ENCODE measurements at places on chromosomes 2 and 18.

DNA sequence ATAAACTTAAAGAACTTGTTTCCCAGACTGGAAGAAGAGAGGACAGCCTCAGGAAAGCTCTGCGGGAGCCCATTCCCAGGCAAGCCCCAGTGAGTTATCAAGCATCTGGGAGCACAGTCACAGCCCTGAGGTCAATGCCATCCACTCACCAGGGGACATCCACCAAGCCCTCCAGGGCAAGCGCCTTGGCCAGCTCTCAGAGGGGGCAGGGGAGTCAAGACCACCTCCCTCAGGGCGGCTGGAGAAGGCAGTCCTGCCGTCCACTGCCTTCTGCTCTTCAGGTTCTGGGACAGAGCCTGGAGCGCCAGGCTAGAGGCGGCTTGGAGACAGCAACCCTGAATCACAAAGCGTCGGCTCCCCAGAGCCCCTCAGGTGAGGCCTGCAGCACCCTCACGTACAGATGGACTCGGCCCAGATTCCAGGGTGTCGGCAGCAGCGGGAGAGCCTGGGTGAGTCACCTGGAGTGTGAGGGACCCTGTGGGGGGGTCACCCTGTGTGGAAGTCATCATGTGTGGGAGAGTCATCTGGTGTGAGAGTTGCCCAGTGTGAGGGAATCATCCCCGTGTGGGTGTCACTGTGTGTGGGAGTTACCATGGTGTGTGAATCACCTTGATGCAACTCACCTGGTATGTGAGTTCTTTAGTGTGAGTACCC is 100.9 kb upstream of the TEX51 start:
- no peak for DNase-seq

DNA sequence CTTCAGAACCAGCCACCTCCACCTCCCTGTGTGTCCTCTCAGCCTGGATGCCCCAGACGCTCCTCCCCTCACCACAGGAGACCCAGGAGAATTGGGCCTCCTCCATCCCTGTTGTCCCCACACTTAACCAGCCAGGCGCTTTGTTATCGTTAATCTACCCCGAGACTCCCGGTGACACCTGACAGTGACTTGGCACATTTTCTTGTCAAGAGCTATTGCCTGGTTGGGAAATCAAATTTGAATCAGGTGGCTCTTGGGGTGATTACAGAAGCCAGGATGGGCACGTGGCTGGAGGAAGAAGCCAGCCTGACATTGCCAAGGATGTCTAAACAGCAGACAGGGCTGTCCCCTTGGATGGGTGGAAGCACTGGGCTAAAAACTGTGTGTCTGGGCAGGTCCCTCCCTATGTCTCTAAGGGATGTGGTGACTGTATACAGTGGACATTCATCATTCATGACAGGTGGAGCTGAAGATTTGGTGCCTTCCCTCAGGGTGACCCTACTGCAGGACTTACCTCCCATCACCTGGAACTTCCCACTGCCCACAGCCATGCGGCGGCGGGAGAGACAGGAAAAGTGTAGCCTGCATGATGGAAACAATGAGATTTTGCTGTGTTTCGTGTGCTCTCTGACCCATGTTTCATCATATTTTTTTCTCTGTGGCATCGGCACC is 157.2 kb upstream of the CAPN13 start:
- no peak for DNase-seq

- no peak for DNase-seq
Observed at GRCh38 chr2:120167272-120167671, 55.9 kb downstream of the TMEM185B start.

DNA sequence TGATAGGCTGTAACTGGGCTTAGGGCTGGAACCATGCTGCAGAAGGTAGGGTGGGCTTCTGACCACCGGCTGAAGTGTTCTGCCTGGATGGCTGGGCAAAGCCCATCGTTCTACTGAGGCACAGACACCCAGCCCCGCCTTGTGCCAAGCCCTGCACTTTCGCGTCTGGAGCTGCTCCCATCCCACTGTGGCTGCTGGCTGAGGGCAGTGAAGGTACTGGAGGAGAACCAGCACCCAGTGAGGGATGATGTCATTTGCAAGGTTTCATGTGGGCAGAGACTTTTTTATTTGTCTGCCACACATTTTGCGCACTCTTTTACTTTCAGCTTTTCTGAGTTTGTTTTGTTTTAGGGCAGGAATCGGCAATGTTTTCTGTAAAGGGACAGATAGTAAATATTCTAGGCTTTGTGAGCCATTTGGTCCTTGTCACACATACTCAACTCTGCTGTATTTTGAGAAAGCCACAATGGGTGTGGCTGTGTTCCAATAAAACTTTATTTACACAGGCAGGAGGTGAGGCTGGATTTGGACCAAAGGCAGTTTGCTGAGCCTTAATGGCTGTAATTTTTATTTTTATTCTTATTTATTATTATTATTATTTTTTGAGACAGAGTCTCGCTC is 85.6 kb downstream of the ASB1 start:
- no peak for DNase-seq

GRCh38 chr18:23383494-23383893 is 69.6 kb upstream of the RIOK3 start:
- no peak for DNase-seq

DNA sequence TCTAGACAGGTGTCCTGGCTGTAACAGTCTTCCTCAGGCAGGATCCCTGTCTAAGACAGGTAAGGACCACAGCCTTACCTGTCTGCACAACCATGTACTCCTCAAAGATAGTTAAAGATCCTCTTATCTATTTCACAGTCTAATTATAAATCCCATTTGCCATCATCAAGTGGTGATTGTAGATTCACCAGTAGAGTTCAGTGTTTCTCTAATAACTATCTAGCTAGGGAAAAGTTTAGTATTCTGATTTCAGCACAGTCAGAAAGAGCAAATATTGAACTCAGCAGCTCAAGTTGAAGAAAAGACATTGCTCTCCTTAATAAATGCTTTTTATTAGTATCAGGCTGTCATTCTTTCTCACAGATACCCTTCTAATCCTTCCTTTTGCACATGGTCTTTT is 1305.5 kb upstream of the NXPH2 start:
- no peak for DNase-seq

DNA sequence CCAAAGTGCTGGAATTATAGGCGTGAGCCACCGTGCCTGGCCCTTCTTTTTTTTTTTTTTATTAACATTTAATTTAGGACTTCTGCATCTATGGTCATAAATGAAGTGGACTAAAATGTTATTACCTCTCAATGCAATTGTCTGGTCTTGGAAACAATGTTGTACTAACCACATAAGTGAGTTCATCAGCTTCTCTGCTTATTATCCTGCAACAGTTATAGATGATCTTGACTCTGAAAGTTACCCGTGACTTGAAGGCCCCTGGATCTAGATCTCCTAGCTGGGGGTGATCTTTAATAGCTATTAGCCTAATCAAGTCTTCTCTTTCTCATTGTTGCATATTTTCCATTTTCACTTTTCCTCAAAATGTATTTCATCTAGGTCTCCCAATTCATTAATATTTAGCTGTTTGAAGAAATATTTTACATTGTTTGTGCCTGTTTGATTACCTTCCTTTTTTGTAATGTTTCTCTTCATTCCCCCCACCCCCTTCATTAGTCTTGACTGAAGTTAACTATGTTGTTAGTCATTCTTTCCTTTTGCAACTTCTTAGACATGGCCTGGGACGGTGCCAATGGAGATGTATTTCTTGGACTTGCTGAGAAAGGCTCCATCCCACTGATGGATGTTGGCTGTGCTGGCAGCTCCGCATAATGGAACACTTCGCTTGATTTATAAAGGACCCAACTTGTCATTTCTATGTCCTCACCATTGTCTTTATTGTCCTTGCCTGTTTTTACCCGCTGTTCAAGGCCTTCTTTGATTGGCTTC is 141.6 kb upstream of the RIOK3 start:
- DNase-seq = no peak

- peak; percentile 94 for DNase-seq
Observed at GRCh38 chr2:231613663-231614558, 21.2 kb downstream of the TEX44 start.

- DNase-seq = no peak
Observed at GRCh38 chr2:154911729-154912128, 213.2 kb downstream of the KCNJ3 start.

DNA sequence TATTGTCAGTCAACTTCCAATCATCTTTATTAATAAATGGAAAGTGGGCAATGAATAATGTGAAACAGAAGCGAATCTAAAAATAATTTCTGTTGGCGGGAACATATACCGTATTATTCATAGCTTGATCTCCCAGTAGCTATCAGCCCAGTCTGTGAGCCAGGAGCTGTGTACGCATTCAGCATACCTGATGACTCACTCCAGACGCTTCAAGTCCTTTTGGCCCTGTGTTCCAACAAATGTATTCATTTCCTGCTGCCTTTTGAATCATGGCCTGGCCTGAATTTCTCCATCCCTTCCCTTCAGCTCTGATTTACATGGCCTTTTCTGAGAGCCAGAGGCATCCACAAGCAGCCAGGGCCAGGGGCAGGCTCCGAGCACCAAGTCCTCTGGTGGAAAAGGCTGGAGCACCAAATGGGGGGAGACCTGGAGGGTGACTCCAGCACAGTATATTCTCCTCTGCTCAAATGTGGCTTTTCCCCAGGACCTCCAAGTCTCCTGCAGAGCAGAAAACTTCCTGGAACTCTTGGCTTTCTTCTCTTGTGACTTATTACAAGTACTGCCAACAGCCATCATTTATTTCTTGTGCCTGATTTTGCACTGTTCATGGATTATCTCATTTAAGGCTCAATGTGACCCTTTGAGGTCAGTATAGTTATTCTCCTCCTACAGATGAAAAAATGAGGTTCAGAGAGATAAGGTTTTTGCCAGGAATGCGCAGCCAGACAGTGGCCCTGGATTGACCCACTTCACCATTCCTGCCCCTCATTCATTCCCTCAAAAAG is 108.7 kb downstream of the EN1 start:
- DNase-seq = no peak

DNA sequence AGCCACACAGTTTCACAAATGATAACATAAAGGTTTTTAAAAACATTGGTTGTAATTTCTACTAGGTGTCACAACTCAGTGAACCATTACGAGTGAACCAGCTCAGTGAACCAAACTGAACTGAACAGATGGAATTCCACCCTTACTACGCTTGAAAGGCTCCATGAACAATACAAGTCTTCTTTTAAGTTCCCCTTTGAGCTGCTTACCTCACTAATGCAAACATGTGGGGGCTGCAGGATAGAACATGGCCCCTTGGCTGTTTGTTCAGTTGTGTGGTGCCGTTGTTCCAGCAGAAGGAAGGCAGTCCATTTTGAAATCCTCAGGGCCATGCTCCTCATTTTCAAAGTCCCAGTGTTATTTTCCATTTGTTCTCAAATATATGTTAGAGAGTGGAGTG is 30.7 kb upstream of the KLHL14 start:
- no peak for DNase-seq

DNA sequence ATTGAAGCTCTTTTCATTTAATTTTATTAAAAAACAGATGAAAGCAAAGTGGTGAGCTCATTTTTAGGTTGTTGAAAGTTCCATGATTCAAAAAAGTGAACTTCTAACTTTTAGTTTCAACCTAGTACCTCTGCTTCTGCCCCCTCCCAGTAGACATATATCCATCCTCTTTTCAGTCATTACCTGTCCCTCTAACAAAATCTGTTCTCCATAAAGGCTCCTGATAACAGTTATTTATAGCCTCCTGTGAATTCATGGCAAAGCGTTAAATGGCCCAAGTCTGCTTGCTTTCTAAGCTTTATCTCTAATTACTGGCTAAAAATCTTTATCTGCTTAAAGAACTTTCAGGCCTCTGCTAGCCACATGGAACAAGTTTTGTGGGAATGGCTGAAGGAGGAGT is 148.1 kb downstream of the TTC27 start:
- no peak for DNase-seq

DNA sequence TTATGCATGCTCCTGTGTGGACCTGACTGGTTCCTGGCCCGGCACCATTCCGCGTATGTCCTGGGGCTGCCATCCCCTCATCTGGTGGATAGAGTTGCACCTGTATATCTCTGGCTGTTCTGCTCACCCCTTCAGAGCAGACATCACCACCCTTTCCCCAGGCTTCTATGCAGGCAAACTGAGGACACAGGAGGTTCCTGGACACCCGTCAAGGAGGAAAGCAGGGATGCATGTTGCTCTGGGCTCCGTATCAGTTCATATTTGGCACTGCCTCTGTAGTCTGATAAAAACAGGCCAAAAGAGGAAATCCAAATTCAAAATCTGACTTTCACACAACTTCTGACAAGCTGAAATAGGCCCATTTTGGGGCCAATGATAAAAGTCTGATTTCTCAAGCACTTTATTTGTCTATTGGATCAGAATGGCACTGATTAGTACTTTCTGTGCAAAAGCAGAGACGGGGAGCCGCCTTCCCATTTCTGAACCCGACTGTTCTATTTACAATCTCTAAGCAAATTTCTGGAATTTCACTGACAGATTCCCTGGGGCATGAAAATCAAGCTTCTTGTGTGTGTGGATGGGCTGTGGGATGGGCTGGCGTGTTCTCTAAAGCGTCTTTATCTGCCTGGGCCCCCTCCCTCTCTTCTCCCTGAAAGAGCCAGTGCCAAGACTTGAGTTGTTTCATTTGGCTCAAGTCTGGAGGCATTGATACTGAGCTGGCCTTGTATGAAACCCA is 96.9 kb downstream of the SETBP1 start:
- no peak for DNase-seq

DNA sequence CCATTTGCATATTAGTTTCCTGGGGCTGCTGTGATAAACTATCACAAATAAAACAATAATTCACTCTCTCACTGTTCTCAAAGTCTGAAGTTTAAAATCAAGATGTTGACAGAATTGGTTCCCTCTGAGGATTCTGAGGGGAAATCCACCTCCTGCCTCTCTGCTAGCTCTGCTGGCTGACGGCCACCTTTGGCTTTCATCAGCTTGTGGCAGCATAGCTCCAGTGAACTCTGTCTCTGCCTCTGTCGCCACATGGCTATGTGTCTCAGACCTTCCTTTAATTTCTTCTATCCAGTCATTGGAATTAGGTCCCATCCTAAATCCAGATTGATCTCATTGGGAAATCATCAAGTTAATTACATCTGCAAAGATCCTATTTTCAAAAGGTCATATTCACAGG is 38.9 kb upstream of the TRIM43 start:
- DNase-seq = no peak

DNA sequence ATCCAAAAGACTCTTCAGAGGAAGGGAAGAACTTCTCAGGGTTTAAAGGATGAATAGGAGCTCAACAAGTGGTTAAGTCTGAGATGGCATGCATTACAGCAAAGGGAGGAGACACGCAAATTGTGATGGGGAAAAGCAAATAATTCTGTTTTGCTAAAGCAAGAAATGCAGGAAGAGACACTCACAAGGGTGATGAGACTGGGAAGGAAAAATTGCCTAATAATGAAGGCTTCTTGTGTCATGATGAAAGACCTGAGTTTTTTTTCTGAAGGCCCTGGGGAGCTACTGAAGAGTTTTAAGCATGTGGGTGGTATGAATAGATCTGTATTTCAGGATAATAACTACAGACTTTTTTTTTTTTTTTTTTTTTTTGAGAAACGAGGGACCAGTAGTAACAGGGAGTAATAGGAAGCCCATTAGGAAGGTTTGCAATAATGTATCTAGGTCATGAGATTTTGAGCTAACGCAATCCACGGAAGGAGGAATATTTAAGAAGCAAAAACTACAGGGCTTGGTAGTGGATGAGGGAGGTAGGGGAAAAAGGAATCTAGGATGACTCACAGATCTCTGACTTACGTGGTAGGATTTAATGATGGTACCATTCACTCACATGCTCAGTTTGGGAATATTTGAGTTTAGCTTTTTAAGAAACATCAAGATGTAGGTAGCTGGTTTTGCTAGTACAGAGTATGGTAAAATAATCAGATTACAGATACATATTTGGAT is 16.0 kb upstream of the SERPINB3 start:
- DNase-seq = no peak

All from hematopoietic multipotent progenitor cell treated with erythropoietin and hydrocortisone succinate and interleukin-3 and kit ligand, for 8 days (in vitro differentiated cells).